ENCODE measurements at places on chromosomes 2 and 18.

- no peak for DNase-seq
Observed at GRCh38 chr2:144924827-144925226, 404.9 kb upstream of the ZEB2 start.

GRCh38 chr2:60558536-60558935, 5.1 kb upstream of the BCL11A start:
- DNase-seq = no peak

GRCh38 chr2:197975931-197976519, 171.6 kb downstream of the PLCL1 start:
- DNase-seq = no peak

DNA sequence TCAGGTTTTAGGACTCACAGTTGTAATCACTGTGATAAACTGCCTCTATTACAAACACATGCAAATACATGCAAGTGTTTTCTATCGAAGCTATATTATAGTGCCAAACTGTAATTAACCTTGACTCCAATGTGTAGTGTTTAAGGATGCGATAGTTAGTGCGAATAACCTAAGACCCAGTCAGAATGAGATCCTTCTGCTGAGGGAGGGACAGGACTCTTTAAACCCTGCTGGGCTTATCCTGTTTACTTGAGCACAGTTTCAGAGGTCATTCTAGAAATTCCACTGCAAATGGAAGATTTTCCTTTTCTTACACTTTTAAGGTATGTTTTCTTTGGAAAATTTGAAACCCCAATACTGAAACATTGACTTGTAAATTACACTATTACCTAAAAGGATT, 68.2 kb downstream of the CALCRL start:
- no peak for DNase-seq

DNA sequence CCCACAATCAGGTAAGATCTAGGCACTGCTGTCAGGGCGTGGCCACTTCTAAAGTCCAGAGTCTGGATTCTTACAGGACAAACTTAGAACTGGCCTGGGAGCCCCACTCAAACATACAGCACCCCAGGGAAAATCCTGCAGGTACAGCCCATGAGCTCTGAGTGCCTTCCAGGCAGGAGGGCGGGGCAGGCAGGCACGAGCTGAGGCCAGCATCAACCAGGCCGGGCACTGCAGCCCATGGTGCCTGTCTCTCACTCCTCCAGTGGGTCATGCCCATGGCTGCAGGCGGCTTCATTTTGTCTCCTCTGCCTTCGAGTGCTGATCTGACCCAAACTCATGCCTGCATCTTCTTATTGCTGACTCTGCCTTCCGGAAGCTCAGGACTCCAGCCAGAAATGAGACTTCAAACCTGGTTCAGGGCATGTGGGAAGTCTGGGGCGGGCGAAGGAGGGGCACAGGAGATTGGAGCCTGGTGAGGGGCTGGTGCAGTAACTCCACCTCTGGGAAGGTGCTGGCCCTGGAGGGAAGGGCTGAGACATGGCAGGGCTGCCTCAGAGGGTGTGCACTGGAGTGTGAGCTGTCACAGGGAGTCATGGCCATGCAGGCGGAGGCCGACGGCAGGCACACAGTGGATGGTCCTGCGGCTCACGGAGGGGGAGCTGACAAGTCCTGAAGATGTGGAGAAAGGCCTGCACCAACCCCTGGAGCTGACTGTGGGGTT, 40.5 kb downstream of the HS6ST1 start:
- no peak for DNase-seq

DNA sequence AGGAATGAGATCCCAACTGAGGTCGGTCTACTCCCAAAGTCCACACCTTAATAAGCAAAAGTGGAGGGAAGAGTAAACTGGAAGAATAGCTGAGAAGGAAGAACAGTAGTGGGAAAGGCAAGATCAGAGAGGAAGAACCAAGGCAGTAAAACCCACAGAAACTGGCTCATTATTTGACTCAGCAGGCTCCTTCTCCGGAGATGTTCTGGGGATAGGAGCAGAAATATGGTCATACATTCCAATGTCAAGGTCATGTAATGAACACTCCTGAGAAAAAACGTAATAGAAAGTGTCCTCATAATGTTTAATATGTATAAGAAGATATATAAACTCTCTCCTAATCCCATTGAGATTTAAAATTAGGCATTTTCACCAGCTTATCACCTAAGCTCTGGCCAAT, 39.5 kb downstream of the STK39 start:
- DNase-seq = peak; percentile 37

DNA sequence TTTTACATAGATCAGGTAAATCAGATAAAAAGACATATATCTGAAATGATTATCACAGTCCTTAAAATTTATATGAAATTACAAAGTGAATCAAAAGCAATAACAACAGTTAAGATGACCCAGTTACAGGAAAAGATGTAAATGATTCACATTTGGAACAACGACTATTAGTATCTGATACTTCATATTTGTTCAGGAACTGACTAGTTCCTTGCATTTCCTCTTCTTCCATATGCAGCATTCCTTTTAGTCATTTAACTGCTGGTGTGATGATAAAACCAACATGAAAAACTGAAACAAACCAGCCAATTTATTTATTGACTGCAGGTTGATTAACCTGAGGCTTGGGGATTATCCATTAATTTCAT, 75.2 kb downstream of the RBMS1 start:
- no peak for DNase-seq

DNA sequence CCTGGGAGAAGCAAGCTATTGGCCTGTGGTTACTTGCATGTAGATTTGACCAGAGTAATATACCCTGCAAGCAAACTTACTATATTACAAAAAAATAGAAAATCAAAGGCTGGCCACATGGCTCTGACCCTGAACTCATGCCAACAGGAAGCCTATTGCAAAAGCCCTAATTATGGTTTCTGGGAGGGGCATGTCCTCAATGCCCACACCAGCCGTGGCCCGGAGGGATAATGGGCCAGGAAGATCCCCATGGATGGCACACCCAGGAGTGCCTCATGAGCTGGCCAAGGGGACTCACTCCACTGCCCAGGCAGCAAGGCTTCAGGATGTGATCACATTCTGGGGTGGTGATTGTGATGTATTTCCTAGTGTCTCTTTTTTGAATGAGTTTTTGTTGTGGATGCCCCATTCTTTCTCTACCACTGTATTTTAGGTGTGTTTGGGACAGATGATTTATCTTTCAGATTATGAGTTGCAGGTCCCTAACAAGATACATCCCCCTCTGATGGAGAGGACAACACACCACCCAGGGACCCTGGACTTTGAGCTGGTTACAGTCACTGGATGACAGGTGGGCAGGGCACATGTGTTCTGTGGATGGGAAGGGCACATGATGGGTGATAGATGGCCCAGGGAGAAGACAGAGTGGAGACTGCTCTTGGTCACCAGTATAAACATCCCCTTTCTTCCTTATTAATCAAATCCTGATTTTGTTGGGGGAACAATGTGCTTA, 18.7 kb upstream of the TFCP2L1 start:
- no peak for DNase-seq
